Right ventricle myocardium superior (tissue), 1 donor: ENCODE measurements at places on chromosomes 5 and 9. TPM values are rescaled to one million over a fixed set of nuclear protein-coding genes. Genes with fewer than 3 reads are reported as not detected.

DNA sequence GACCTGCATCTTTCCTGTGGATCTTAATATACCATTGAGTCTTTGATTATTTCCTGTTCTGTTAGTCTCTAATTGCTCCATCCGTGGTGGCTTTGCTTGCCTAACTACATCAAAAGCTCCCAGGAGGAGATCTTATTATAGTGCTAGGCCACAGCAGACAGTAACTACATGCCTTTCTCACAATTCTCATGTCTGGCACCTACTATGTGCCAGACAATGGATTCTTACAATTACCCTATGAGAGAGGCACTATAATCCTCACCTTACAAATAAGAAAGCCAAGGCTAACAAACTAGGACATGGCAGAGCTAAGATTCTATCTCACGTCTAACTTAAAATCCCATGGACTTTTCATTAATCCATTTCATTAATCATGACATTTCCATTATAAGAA lies 70.3 kb upstream of the TARS1 start:
- DNase-seq: no peak

Gene P4HA2
- total RNA-seq: 77.2 TPM

GRCh38 chr5:170638051-170638450 lies 134.2 kb downstream of the KCNIP1 start:
- no peak for DNase-seq

GRCh38 chr5:2199697-2200096 lies 317.0 kb upstream of the IRX4 start:
- DNase-seq: no peak
